ENCODE measurements at places on chromosomes 5 and 9.

GRCh38 chr5:851553-851952, 767 bp upstream of the ZDHHC11 start:
- no peak for DNase-seq

- DNase-seq: no peak
These were observed 142.4 kb downstream of the ELAVL2 start for GRCh38 chr9:23683611-23684061.

DNA sequence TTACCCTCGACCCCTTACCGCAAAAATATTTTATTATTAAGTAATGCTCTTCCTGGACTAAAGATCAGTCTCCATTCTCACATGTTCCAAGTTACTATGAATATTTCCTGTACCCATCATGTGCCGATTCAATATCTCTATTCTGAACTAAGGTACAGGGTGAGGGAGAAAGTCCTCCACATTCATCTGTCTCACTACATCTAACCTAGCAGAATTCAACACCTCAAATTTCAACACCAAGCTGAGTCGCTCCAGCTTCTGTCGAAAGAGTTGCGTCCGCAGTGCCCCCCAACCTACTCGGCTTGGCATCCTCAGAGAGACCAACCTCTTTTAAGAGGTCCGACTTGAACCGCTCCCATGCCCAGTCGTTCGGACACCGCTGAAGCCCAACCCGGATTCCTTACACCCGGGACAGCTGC, 1.0 kb downstream of the CERT1 start:
- DNase-seq: no peak

DNA sequence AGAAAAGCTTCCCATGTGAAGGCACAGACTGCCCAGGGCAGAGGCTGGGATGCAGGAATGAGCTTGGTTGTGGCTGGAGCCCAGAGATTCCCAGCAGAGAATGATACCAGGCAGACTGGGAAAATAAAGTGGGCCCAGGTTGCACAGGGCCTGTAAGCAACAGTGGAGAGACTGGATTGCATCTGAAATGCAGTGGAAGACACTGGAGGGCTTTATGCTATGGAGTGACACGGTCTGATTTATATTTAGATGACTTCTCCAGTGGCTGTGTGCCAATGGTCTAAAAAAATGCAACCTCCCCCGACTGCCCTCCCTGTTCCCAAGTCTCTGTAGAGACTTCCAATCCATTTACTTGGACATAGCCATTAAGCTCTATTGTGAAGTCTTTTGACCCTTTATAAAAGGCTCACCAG, 951.1 kb upstream of the DMAC1 start:
- DNase-seq: no peak

- DNase-seq: no peak
These were observed 25.8 kb downstream of the ST8SIA4 start for GRCh38 chr5:100877274-100877673.

GRCh38 chr5:86532429-86532828, 85.3 kb upstream of the COX7C start:
- DNase-seq: no peak

DNA sequence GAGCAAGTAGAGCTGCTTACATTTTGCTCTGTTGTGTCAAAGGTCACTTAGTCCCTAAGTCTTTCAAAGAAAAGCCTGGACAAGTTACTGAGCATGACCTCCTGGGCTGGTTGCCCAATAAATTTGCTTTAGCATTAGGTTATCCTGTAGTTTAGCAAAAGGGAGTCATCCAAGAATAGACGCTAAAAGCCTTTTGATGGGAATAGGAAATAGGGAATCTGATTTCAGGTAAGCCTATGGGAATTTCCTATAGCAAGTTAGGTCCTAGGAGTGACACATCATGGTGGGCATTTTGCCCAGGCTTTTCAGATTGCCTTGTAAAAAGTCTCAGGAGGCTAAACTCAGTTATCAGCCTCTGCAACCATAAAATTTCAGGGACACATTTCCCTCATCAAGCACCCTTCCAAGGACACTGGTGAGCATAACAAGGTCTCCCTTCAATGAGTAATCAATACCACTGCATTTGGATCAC, 67.6 kb upstream of the RANBP3L start:
- no peak for DNase-seq

- no peak for DNase-seq
These were observed 72.7 kb upstream of the SPATA31D4 start for GRCh38 chr9:81855538-81855937.

DNA sequence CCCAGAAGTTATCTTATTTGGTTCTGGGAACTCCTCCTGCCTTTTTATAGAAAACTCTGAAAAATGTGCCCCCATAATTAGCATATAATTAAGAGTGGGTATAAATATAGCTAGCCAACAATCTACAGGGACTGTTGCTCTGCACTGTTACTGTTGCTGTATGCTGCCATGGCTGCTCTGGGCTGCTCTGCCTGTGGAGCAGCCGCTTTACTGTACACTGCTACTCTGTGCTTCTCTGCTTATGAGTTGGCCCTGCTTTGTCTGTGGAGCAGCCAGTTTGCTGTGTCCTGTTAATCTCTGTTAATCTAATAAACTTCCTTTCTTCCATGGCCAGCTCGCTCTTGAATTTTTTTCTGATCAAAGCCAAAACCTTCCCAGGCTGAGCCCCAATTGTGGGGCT, 2244.0 kb upstream of the ACO1 start:
- no peak for DNase-seq

DNA sequence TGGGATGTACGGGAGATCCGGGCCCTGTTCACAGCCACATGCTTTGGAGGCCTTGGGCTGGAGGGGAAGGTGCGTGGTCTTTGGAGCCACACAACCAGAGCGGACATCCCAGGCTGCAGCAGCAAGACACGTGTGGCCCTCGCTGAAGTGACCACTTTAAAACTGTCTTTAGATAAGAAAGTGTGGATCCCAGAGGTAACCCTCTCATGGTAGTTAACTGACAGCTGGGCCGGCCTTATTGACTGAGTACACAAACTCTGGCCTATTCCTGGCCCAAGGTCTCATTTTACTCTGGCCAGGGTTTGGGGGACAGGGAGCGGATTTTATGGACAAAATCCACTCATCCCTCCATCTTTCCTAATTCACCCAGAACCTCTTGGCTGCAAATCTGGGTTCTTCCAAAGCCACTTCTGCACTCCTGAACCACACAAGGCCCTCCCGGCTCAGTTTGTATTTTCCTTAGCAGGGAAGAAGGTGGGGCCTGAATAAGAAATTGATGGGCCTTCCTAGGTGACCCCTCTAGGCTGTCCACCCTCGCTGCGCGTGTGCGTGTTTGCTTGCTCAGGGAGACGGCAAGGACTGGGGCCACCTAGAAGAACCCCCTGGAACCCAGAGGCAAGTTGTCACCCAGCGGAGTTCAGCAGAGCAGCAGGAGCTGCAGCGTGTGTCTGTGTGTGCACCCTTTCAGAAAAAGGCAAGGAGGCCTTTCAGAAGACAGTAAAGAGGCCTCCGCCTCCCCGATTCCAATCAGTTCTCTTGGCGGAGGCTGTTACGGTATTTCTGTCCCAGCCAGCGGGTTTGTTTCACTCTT, 73.3 kb upstream of the ORM1 start:
- no peak for DNase-seq

- no peak for DNase-seq
These were observed 173.0 kb upstream of the PDE4D start for GRCh38 chr5:60066502-60066901.

GRCh38 chr9:126705767-126706697, 92.3 kb downstream of the LMX1B start:
- DNase-seq: no peak

- no peak for DNase-seq
These were observed 243.2 kb downstream of the ARHGAP26 start for GRCh38 chr5:143013176-143013891.

DNA sequence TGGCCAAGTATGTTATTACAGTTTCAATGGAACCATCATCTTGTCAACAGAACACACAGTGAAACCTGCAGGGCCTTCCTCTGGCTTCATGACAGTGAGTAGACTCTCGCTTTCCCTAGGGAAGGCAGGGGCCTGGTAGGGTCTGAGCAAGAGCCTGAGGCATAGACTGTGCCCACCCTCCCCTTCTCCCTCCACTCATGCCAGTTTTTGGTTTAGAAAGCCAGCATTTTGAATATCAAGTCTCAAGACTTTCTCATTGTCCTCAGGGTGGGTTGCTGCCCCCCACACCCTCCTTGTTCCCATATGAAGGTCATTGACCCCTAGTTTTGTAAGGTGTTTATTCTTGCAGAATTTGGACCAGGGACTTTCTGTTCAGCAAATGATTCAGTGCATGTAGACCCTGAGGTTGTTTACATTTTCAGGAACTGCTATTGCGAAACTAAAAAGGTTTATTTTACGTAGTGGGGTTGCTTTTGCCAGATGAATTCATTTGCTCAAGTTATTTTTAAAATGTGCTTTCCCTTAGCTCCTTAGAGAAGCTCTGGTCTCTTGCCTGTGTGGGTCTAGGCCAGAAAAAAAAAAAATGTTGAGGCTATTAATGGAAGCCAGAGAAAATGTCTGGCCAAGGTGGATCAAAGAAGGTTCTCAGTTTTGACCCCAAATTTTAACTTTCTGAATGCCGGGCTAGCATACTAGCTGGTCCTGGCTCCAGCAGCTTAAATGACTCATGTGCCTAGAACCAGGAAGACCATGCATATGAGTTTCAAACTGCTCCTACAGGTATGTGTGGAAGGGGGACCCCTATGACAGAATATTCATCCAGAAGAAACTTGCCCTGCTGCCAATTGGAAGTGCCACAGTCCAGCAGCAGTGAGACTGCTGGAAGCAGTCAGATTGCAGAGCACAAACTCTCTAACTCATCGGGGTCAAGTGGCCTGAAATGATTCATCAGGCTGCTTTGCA, 10.1 kb upstream of the MOB3B start:
- DNase-seq: no peak

DNA sequence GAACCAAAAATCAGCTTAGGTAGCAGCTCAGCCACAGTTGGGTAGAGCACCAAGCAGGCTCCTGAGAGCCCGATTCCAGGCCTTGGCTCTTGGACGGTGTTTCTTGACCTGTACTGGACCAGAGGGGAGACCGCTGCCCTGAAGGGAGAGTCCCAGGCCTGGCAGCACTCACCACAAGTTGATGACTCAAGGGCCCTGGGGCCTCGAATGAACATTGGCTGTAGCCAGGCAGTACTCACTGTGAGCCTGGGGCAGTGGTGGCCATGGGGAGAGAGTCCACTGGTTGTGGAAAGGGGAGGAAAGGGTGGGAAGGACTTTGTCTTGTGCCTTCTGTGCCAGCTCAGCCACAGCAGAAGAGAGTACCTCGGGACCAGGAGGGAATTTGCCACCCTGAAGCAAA, 166.1 kb downstream of the EDIL3 start:
- no peak for DNase-seq

GRCh38 chr5:10400411-10400810, 41.3 kb upstream of the ROPN1L start:
- no peak for DNase-seq

GRCh38 chr9:32463500-32464293, 62.3 kb downstream of the RIGI start:
- DNase-seq: no peak

GRCh38 chr9:84567805-84568204, 101.7 kb upstream of the NTRK2 start:
- DNase-seq: no peak

DNA sequence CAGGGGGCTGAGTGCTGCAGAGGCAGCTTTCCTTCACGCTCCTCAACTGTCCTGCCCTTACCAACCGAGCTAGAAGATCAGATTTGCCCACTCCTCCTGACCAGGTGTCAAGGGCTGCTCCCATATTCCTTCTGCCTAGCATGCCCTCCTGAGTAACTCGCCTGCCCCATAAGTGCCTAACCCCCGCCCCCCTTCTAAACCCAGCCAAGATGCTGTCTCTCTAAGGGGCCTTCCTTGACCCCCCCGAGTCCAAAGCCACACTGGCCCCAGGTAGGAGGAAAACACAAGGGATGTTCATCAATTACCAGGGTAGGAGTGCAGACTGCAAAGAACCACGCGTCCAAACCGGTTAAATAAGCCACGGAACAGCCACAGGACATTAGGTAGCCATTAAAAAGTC, 4.8 kb downstream of the CCDC69 start:
- DNase-seq: no peak

GRCh38 chr5:140391312-140391711, 10.3 kb upstream of the ANKHD1 start:
- no peak for DNase-seq

DNA sequence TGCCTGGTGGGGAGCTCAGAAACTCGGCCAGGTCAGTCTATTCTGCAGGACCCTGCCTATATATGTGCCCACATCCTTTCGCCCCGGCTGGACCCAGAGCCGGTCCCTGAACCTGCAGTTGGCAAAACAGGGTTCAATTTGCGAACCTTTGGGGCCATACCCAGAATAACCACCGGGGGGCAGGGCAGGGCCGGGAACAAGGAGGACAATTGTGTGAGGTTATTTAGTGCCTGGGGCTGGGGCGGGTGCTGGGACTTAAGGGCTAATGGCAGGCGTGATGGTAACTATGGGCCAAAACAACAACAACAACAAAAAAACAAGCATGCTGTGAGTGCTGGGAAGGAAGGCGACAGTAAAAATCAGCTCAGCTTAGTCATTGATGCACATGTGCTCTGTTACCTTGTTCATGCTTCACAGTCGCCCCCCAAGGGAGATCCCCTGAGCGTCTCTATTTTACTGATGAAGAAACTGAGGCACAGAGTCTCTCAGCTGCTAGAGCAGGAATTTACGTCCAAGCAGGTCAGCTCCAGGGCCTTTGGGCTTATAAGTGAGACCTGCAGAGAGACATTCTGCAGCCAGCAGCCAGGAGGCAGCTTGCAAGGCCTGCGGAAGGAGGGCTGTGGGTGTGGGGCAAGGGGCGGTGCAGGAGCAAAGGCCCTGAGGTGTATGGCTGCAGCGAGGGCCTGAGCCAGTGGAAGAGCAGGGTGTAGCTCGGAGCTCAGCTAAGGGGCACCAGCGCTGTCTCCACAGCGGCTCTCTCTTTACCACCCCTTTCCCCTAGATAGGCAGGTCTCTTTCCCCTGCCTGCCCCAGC, 106.0 kb downstream of the PHF2 start:
- peak; percentile 82 for DNase-seq

DNA sequence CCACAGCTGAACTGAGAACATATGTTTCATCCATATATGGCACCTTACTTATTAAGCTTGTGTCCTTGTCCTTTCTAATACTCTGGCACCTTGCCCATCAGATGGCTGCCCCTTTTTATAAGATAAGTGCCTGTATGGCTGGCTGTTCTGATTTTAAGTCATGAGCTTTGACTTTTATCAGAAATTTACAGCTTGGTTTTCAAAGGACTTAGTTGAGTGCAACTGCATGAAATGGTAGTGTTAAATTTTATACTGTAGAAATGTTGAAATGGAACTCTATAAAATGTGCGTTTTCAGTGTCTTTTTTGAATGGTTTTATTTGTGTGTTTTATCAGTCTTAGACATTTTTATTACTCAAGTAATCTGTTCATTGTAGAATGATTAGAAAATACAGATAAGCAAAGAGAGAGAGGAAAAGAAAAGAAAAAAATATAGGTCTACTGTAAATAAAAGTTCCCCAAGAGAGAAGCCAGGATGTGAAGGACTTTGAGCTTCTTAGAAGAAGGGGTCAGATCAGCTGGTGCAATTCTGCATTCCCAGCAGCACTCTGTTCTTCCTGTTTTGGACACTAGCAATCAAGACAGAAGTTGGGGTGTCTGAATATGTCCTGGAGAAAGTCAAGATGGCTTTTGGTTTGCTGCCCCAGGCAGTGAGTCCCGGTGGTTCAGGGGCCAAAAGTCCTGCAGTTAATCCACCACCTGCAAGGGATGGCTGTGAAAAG, 38.9 kb downstream of the ARHGAP26 start:
- DNase-seq: no peak

- DNase-seq: no peak
These were observed 111.4 kb downstream of the FANCC start for GRCh38 chr9:95206143-95206542.
